ENCODE measurements at places on chromosomes 2 and 18. TPM values are rescaled to one million over a fixed set of nuclear protein-coding genes. Genes with fewer than 3 reads are reported as not detected.

Gene UGP2
- total RNA-seq: 76.1 TPM

GRCh38 chr2:185780890-185781289 lies 42.3 kb downstream of the FSIP2 start:
- H3K27me3 ChIP-seq: no peaks in the 10 kb centered on the region
- no peak overlapping the region for H3K4me3 ChIP-seq
- DNase-seq: no peak
- no peaks in the 10 kb centered on the region for H3K36me3 ChIP-seq
- no peak overlapping the region for H3K27ac ChIP-seq
- no peaks in the 10 kb centered on the region for H3K4me1 ChIP-seq

- H3K27me3 ChIP-seq: peaks cover 23% of the 10 kb centered on the region
- no peak for DNase-seq
- no peak overlapping the region for H3K4me3 ChIP-seq
- H3K27ac ChIP-seq: no peak overlapping the region
- peaks cover 15% of the 10 kb centered on the region for H3K4me1 ChIP-seq
These were observed 2.7 kb upstream of the LRP2 start for GRCh38 chr2:169365029-169365480.

DNA sequence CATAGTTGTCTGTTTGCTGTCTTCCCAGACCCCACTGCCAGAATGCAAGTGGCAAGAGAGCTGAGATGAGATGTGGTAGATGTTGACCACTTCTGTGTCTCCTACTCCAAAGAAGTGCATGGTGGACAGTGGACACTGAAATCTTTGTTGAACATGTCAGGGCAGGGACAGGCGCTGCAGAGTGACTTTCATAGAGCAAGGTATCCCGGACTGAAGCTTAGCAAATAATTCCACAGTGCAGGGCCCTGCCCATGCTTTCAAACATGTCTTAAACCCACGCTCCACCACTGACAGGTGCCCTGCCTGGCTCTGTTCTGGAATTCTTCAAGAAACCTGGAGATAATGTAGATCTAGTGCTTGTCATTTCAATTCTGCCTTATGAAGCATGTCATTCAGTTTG lies 470.5 kb upstream of the ID2 start:
- H3K27me3 ChIP-seq: no peaks in the 10 kb centered on the region
- no peak overlapping the region for H3K27ac ChIP-seq
- H3K4me1 ChIP-seq: no peaks in the 10 kb centered on the region
- no peak for DNase-seq
- no peaks in the 10 kb centered on the region for H3K36me3 ChIP-seq

All from Panc1 (cell line).